ENCODE measurements at places on chromosomes 1 and 21.

DNA sequence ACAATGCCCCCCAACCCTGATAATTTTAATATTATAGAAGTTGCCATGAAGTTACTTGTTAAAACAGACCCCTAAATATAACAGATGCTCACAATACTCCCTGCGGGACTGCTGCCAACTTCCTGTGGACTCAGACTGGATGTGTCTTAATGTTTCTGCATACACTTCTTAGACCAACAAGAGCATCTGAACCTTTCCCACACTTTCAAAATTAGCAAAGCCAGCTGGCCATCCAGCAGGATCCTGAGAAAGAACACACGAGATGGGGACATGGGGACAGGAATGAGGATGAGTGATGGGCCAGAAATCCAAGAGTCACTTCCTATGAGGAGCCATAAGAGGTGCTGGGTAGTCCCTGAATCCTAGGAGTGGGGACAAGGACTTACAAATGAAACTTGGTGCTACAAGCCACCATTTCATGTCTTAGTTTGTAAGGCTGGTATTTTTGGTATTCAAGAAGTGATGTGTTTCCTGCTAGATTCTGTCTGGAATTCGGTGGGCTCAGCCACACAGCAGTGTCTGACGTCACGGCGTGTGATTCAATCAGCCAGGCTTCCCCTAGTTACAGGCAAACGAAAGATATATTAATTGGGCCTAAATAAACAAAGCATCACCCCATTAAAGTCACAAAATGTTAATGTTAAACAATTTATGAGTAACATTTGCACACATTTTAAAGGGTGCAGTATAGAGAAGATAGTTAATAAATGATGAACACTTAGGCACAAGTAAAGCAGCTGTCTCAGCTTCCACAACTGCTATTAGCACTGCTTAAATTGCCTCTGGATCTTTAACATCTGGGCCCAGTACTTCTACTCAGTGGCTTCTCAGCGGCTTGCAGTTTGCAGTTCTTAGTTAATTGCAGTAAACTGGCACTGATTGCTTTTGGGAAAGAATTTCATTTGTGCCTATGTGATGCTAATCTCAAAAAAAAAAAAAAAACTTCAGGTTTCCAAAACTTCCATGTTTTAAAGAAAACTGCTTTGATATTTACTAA is 41.2 kb upstream of the RGS8 start:
- no peak for DNase-seq

GRCh38 chr1:53536606-53537005 is 77.4 kb downstream of the DMRTB1 start:
- no peak for DNase-seq

DNA sequence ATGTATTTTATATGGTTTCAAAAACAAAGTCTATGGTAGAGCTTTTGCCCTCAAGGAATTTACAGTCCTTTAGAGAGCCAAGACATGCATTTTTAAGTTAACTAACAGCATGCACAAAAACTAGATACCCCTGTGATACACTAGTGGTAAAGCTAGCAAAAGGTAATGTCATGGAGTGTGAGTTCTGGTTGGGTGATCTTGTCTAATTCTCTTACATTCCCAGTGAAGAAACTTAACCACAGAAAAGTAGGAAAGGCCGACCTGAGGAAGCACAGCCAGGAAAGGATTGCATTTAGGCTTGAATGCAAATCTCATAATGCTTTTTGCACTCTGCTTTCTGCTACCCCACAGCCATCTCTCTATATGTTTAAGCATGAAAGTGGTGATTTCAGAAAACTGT is 202.2 kb downstream of the ROR1 start:
- DNase-seq = no peak

- DNase-seq = no peak
These were observed 1.4 kb downstream of the CAPN2 start for GRCh38 chr1:223713546-223714420.

- DNase-seq = no peak
These were observed 202.1 kb upstream of the ADGRL2 start for GRCh38 chr1:81598623-81599022.

GRCh38 chr1:17423781-17424245 is 15.7 kb downstream of the RCC2 start:
- peak; percentile 75 for DNase-seq

DNA sequence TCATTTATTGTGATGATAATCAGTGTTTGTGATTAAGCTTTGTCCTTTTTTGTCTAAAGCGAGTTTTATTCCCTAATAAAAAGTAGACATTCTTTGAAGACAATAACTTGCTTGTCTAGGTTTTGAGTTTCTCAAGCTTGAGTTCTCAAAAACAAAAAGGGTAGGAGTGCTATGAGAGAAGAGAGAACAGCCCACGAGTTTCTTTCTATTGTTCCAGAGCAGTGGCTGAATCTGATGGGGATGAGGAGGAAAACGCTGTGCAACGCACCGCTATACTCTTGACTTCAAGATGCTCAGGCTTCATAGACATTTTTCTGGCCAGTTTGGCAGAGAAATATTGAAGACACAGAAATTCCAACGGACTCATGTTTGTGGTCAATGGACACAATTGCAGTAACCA is 669.8 kb upstream of the B3GALT2 start:
- DNase-seq = no peak

- peak; percentile 91 for DNase-seq
These were observed 35.8 kb upstream of the RUNX1 start for GRCh38 chr21:35084869-35085268.

DNA sequence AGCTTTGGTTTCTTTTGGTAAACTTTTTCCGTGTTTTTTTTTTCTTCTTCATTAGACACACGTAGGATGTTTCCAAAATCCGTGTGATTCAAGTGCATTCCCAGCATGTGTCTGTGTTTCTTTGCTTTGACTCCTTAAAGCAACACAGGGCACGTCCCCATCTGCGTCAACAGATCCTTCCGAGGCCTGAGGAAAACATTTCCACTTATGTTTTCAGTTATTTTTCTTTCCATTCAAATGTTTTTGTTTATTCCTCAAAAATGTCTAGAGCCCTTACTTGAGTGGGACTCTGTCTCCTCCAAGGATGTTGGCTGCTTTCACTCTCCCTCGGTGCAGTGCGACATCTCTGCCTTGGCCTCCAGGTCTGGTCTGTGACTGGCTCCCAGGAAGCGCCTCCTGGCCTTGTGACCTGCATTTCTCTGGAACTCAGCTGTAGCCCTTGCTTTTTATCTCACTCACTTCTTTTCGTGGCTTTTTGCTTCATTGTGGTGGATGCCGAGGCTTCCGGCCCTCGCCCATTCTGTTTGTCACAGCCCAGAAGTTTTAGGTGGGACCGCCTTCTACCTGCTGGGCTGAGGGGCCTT is 31.3 kb upstream of the SLC19A1 start:
- peak; percentile 54 for DNase-seq

Measured in AG10803 (cell line).